Stimulated activated CD8-positive, alpha-beta memory T cell treated with anti-CD3 and anti-CD28 coated beads, Interleukin-2, amount 100 ng/mL, for 48 hours (primary cell): ENCODE measurements at places on chromosomes 2 and 18.

DNA sequence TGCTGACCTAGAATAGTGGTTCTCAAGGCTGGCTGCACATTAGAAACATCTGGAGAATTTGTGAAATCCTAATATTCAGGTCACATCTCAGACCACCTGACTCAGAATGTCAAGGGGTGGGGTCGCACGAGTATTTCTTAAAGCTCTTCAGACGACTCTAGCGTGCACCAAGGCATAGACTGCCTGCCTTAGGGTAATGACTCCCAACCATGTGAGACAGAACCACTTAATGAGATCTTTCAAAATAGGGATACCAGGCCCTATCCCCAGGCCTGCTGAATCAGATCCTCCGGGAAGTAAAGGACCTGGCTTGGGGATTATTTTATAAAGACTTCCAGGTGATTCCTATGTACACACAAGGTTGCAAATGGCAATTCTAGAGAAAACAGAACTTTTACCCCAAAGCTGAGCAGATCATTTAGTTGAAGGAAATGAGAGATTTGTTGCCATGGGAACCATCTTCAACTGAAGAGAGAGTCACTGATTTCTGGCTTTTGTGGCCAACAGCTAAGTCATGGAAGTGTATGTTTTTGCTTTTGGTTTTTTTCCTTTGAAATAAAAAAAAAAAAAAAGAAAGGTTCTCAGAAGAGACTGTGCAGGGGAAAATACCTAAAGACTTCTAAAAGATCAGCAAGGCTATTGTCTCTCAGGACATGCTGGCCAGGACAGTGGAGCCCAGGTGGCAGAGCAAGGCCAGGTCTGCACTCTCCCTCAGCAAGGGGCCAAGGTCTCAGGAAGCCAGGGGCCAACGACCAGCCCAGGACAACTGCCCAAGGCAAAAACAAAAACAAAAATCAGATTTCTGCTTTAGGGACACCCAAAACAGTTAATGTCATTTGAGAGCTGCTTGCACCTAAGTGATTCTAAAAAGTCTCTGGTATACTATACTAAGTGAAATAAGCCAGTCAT lies 15.3 kb upstream of the LOXHD1 start:
- DNase-seq = no peak

GRCh38 chr2:206477296-206477695 lies 34.0 kb downstream of the ADAM23 start:
- DNase-seq = no peak

DNA sequence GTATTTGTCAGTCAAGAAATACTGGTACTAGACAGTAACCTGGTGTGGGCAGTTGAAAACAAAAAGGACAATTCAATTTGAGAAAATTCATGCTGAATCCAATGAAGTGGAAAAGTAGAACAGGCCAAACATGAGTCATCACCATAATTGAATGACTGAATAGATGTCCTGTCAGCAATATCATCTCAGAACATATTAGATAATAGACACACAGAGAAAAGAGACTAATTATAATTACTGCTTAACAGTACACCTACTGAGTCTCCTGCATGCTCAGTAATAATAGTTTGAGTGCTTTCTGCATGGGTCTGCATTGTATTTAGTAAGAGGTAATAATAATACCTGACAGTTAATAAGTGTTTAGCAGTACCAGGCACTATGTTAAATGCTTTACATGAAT lies 138.6 kb upstream of the ZC3H15 start:
- DNase-seq = no peak

DNA sequence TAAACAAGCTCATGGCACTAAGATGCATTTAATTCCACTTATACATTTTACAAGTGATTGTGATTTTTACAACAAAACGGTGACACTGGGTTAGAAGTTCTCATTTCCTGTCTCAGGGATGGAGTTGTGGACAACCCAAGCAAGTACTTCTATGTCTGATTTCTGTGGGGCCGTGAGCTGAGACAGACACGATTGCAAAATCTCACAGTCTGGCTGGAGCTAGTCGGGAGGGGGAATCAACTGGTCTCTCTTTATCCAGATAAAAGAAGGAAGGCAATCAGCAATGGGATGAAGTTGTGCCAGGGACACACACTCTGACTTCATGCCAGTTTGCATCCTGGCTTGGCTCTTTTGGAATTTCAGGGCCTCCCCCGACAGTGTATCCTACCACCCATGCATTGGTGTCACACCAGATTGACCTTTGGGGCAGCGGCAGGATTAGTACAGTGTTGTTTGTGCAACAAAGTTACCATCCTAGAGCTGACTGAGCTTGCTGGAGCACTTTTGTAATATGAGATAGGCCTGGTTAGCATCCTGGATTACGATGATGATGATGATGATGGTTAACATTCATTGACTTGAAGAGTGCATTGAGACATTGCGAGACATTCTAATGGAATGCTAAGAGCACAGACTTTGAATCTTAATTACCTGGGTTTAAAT lies 98.8 kb downstream of the CTAGE1 start:
- no peak for DNase-seq

DNA sequence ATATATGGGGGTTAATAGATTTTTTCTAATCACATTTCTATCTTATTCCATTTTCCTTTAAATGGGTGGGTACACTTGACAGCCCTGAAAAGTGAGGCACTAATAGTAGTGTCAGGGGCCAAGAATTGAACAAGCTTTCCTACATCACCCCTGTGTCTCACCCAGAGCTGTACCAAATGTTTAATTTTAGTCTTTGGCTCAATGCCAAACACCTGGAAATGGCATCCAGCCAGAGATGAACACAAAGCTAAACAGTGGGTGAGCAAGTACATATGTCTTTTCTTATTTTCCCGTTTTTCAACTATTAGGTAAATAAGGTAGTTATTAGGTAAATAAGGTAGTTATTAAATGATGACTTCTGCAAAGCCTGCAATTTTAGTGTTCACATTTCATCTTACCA lies 276.3 kb upstream of the ERBB4 start:
- DNase-seq = no peak

- DNase-seq = no peak
Observed at GRCh38 chr2:6806604-6807003, 59.1 kb downstream of the CMPK2 start.
